Stimulated activated CD4-positive, alpha-beta T cell treated with anti-CD3 and anti-CD28 coated beads, Interleukin-4, amount 100 ng/mL, for 1 hour (primary cell): ENCODE measurements at places on chromosomes 11 and 22.

DNA sequence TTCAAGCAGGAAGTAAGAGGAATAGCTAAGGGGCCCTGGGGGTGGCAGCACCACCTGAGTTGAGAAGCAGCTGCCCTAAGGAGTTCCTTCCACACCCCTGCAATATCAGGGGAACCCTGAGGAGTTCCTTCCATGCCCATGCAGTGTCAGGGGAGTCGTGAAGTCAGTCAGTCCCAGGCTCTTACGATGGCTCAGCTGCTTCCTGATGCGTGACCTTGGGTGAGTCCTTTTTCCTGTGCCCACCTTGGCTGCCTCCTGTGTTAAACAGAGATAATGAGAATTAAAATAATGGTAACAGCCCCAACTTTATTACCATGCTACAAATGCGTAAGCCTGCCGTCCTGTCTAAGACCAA lies 181.1 kb downstream of the MIAT start:
- no peak for DNase-seq

GRCh38 chr11:15276621-15277020 lies 161.9 kb downstream of the INSC start:
- no peak for DNase-seq

- DNase-seq, result no peak
Measured at GRCh38 chr11:9126636-9127035, 35.2 kb upstream of the SCUBE2 start.

- no peak for DNase-seq
Measured at GRCh38 chr11:96335388-96335787, 7.6 kb downstream of the MAML2 start.

DNA sequence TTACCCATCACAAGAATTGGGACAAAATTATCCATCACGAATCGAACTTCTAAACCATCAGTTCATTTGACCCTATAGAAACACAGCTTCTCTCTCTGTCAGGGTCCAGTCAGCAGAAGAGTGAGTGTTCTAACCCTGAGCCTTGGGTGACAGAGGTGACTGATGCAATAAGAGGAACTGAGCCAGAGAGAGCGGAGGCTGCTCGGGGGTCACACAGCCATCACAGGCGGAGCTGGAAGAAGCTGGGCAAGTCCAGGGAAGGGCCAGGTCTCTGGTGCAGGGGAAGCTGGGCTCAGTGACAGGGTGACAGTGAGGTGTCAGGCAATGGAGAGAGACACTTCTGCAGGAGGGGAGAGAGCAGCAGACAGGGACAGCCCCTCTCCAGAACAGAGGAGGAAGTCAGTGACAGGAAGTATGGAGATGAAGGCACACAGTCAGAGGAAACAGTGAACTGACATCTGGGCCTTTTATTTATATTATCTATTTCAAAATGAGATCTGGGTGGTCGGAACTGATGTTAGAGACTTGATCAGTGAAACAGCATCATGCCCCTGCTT lies 184.0 kb upstream of the TBCEL start:
- no peak for DNase-seq

DNA sequence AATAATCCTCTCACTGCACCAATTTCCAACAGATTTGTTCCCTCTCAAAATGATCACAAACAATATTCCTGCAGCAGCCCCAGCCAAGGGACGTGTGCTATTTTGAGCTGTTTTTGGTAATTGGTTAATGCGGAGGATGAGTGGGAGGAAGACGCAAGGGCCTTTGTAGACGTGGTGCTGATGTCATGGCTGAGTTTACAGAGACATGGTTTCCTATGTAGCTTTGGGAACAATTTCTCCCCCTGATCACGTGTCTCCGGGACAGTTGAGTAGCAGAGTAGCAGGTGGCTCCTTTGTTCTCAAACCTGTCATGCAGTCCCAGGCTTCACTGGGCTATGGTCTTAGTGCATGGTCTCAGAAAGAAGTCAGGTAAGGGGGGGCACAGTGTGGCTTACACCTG lies 183.2 kb upstream of the NECTIN1 start:
- DNase-seq, result no peak

DNA sequence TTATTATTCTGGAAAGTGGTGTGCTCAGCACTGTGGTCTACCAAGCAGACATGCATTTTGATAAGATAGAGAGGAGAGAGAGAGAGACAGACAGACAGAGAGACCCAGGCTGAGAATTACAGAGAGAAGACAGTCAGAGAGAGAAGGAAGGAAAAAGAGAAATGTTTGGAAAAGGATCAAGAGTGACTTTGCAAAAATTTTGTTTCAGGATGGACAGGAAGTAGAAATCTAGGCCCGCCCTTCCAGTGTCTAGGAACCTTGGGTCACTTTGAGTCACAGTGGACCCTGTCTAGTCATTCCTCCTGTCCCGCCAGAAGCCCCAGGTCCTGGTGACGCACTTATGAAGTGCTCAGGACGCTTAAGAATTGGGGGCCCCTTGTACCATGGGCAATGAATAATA lies 166.7 kb downstream of the ST3GAL4 start:
- no peak for DNase-seq

- no peak for DNase-seq
Measured at GRCh38 chr11:134644476-134645456, 232.7 kb upstream of the B3GAT1 start.

- DNase-seq, result no peak
Measured at GRCh38 chr11:46978005-46978491, 41.5 kb downstream of the CSTPP1 start.

DNA sequence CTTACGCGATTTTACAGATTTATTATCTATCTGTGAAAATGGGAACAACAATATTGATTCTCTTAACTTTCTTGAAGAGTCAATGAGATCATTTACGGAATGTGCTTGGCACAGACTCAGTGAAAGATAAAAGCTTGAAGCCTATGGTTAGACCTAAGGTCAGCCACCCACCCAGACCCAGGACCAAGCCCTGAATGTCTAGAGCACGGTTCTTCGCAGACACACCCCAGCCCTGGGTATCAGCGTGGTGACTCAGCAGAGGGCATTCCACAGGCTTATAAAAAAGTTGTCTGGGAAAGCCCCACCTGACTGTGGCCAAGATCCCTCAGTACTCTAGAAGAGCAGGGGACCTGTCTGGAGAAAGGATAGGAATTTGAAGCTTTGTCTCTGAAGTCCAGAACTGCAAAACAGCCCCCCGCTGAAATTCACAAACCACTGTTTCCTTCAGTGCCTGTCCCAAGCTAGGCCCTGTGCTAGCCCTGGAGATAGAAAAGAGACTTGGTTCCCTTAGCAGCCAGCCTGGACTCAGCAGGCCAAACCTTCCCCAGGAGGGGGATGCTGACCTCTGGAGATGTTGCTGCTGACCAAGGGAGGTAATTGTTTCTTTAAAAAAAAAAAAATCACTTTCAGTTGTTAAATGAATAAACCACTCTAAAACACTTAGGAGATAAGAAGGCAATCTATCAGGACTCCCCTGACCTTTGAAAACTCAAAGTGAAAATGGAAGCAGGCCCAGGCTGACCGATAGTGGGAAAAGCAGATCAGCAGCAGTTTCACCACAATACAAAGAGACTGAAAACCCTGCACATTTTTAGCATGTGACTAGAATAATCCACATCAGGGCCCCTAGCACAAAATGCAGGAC lies 114.0 kb downstream of the ABTB2 start:
- peak; percentile 42 for DNase-seq

GRCh38 chr11:75275581-75275980 lies 35.0 kb downstream of the TPBGL start:
- peak; percentile 57 for DNase-seq

- DNase-seq, result no peak
Measured at GRCh38 chr22:41621911-41622179, 750 bp downstream of the XRCC6 start.

DNA sequence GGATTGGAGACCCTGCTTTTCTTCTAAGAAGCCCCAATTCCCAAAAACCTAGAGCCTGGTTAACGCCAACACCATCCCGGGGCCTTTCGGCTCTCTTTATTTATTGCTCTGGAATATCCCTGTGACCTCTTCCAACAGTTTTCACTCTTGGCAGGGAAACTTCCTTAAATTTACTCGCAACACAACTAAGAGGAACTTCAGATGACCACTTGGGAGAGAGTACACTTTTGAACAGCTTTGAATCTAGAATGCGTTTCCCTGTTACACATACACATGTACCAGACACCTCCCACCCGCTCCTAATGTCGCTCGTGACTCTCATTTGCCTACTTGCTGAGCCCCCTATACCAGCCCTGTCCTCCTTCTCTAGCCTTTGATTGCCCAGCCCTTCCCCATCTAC lies 19.4 kb downstream of the TUBA8 start:
- no peak for DNase-seq
